ENCODE measurements at places on chromosomes 3 and 15.

DNA sequence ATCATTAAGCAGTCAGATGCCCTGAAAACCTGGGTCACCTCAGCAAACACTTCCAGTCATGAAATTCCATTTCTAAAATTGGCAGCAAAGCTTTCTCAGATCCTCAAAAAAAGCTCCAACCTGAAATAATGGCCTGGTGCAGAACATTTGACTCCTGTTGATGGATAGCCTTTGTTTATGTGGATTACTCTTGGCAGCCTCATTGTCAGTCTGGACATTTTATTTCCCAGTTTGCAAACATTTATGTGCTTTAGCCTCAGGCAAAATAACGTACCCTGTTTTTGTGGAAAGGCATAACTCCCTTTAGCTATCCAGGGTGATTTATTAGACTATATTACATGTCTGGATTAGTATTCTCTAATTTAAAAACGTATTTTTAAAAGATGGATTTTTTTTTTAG, 53.9 kb downstream of the PXYLP1 start:
- DNase-seq: no peak

DNA sequence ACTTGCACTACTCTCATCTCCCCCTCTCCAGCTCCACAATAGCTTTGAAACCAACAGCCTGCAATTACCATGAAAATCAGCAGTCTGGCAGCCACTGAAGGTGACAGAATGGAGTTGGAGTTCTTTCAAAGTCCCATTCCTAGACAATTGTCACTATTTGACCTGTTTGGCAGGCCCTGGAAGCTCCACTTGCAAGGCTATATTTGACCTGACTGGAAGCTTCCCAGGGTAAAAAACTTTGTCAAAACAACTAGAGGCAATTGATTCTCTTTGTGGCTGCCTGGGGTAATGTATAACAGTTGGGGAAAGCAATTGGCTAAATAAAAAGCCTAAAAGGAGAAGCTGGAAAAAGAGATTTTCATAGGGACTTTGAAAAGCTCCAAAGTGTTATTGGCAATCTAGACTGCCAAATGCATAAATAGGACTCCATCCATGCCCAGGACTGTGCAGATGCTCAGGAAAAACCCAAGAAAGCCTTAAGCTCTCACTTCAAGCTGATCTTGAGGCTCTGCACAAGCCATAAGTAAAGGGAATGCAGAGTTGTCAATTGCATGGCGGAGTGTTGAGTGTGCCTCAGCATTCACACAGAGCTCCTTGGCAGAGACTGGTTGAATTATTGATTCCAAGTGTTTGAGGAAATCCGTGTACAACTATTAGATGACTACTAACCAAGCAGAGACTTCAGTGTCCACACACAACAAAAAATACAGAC, 18.3 kb downstream of the GREM1 start:
- DNase-seq: no peak

DNA sequence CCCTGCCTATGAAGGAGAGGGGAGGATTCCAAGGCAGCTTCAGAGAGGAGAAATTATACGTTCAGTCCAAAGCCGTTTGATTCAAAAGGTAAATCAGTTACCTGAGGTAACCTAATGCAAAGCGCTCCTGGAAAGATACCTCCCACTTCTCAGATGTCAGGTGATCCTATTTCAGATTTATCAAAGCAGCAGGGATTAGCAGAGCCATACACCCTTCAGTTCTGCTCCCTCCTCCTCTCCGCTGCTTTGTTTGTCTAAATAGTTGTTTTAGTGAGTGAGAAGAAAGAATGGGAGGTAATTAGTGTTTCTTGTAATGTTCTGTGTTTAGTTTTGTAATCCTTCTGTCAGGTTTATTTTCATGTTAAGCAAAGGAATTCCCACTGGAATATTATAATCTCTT, 81.1 kb downstream of the SOX14 start:
- no peak for DNase-seq

- no peak for DNase-seq
Measured at GRCh38 chr15:50100486-50100885, 18.5 kb downstream of the ATP8B4 start.

- DNase-seq: no peak
Measured at GRCh38 chr15:69818529-69818928, 279.2 kb downstream of the TLE3 start.

GRCh38 chr3:177545964-177546363, 348.7 kb upstream of the TBL1XR1 start:
- DNase-seq: no peak

- DNase-seq: no peak
Measured at GRCh38 chr3:38968891-38969290, 82.9 kb downstream of the SCN11A start.

GRCh38 chr3:68706096-68706495, 226.3 kb downstream of the TAFA4 start:
- no peak for DNase-seq

- DNase-seq: no peak
Measured at GRCh38 chr3:22980346-22980745, 222.8 kb upstream of the UBE2E2 start.

GRCh38 chr3:54572197-54572895, 355.5 kb downstream of the LRTM1 start:
- DNase-seq: no peak

DNA sequence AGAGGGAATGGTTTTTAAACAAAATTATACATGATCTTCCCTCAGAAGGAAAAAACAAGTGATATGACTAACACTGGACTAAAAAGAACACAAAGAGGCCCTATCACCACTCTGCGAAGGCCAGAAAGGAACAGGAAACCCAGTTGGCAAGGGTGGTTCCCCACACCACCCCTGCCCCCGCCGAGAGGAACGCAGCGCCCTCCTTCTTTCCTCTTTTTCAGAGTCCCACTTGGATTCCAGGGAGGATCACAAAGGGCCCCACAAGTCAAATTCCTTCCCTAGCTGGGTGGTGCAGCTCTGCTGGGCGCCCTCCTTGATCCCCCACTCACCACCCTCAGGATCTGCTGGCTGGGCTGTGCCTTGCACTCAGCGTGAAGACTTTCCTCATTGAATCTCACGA, 29.8 kb downstream of the PLA1A start:
- no peak for DNase-seq

DNA sequence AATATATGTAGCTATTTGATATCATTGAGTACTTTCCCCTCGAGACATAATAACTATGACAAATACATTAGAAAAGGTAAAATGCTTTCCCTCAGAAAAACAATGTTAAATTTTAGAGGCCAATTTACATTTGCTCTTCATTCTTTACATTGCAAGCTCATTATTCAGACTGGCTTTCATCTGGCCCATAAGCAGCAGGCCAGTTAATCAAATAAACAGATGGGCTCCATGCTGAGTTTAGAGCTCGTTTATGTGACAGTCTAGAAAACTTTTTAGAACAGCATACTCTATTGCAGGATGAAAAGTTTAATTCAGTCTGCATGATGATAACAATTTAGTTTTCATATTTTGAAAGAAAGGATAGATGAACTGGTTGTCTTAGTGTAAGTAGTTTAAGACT, 150.6 kb downstream of the DUT start:
- DNase-seq: no peak

GRCh38 chr15:60840703-60841411, 361.9 kb upstream of the ICE2 start:
- no peak for DNase-seq

GRCh38 chr15:39873978-39874377, 46.1 kb downstream of the GPR176 start:
- no peak for DNase-seq

GRCh38 chr15:101724675-101725005, 367 bp upstream of the TARS3 start:
- DNase-seq: no peak

DNA sequence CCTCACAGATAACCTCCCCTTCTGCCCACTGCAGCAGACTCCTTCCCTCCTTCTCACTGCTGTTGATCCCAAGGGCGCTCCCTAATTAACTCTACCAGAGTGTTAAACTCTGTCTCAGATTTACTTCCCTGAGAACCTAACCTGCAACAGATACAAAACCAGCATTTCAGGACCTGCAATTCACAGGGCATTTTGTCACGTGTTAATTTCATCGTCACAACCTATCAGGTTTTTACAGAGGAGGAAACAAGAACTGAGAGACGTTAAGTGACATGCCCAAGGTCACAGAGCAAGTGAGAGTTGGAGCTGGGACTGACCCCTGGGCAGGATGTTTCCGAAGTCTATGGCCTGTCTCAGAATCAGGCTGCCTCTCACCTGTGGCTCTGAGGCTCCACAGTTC, 223.9 kb downstream of the UACA start:
- no peak for DNase-seq

- DNase-seq: no peak
Measured at GRCh38 chr15:76588811-76589747, 252.5 kb downstream of the ISL2 start.

DNA sequence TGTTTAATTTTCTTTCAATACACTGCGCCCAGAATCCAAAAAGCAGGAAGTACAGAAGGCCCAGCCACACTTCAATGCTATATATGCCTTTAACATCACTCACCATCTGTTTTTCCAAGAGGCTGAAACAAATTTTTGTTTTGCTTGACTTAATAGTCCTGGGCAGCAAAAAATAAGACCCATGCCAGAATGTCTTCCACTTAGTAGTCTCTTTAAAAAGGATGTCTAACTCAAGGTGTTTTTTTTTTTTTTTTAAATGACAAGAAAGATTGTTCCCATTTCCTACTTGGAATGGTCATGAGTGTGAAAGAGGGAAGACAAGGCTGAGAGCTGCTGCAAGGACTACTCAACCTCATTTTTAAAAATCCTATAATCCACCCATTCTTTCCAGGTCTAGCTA, 590.3 kb upstream of the SGO1 start:
- no peak for DNase-seq

- no peak for DNase-seq
Measured at GRCh38 chr3:60147249-60147950, 1097.6 kb upstream of the CFAP20DC start.

GRCh38 chr3:13161771-13162535, 88.7 kb upstream of the IQSEC1 start:
- no peak for DNase-seq

- no peak for DNase-seq
Measured at GRCh38 chr3:47794544-47794943, 8.4 kb upstream of the DHX30 start.

DNA sequence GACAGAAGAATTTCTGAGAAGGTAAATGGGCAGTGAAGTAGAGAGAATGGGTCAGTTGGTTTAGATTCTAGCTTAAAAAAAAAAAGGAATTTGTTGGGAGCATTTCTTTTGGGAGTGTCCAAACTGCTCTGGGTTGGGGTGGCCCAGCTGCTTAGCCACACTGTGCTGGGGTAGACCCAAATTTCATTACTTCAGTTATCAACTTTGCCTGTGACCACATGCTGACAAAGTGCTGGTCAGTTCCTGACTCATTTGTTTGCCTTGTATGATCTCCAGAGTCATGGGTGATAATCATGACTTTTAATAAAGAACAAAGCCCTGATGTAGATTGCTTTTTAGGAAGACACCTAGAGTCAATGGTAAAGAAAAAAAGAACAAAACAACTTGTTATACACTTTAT, 121.5 kb upstream of the FGF7 start:
- no peak for DNase-seq

DNA sequence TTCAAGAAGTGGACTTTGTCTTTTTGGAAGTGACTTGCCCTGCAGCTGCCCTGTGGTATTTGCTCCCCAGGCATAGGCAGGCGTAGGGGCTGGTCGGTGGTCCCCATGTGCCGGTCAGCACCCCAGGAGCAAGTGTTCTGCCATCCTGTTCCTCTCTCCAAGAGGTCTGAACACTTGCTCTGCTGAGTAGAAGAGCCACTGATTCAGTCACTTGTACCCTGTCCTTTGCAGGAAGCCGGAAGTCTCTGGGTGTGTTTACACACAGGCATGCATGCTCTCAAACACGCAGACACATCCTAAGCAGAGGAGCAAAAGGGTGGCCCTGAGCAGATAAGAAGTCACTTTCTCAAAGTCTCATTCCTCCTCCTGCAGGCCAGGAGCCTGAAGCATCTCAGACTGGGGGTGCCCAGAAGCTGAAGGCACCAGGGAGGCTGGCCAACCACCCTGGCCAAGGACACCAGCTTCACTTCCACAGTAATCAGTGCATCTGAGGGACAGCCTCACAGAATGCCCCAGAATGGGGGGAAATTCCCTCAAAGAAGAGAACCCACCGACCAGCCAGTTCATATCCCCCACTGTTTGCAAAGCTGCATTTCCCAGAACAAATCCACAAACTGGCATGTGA, 88.7 kb upstream of the POMGNT2 start:
- DNase-seq: no peak

GRCh38 chr3:21392526-21392925, 358.5 kb downstream of the ZNF385D start:
- DNase-seq: no peak

DNA sequence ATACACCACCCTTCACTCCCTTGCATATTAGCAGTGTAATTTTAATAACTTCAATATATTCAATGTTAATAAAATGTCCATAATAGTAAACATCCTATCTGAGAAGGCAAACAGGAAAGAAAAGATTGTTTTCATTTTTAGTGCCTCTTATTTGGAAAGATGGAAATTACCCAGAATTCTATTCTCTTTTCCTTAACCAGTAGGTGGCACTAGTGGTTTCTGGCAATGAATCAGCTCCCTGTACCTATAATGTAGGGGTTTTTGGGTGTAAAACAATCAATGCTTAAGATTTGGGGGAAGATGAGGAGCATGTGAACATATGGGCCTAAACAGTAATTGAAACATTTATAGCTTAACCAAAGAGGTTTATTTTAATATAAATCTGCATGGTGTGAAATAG, 5.7 kb upstream of the SEMA6D start:
- DNase-seq: no peak

- DNase-seq: no peak
Measured at GRCh38 chr15:101183226-101183930, 68.5 kb downstream of the CHSY1 start.

- no peak for DNase-seq
Measured at GRCh38 chr3:53599771-53600170, 105.4 kb downstream of the CACNA1D start.

DNA sequence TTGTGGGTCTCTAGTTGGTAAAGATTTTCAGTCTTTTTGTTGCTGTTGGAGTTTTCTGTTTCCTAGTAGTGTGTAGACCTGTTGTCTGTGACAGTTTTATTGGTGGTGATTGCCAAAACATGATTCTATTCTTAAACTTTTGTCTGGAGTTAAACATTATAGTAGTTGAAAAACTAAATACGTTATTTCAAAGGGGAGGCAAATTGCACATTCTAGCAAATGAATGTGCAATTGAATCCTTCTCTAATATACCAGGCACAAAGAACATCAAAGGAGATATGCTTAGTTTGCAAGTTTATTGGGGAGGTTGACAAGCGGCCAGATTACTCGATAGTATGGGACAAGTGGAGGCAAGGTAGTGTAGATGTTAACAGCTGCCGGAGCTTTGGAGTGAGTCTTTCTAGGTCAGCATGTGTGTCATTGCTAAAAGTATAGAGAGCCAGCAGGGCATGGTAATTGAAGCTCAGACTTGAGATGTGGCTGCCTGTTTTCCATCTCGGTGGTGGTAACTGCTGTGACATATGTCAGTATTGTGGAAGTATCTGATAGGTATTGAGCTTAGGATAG, 20.6 kb downstream of the CHD2 start:
- no peak for DNase-seq

DNA sequence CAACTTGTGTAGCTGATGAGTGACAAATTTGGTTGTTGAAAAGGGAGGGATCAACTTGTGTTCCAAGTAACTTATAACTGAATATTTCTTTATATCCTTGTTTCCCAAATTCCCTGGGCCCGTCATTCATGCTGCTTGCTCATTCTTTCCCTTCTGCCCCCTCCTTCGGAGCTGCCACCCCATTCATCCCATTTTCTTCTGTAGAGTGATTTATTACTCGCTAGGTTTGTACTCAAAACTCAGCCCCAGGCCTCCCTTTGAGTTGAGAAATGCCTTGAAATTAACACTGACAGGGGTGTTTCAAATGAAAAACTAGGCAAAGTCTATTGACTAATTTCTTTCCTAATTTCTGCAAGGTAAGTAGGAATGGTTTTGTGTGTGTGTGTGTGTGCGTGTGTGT, 277.4 kb upstream of the SLCO3A1 start:
- DNase-seq: no peak

All from hippocampal formation (tissue), 2 donors.